ENCODE measurements at places on chromosomes 1 and 21. TPM values are rescaled to one million over a fixed set of nuclear protein-coding genes. Genes with fewer than 3 reads are reported as not detected.

- no peak for DNase-seq
Observed at GRCh38 chr1:61083807-61084440, 1.6 kb downstream of the NFIA start.

PYHIN1 gene
- total RNA-seq: 0.11 TPM

- no peak for DNase-seq
Observed at GRCh38 chr1:64884261-64885040, 81.9 kb downstream of the JAK1 start.

- no peak for DNase-seq
Observed at GRCh38 chr1:88655140-88655539, 28.9 kb upstream of the PKN2 start.

SPRR2E gene
- total RNA-seq: not detected

CHI3L2 gene
- total RNA-seq: 1.1 TPM

FOXD3 gene
- total RNA-seq: 0.11 TPM

- DNase-seq: no peak
Observed at GRCh38 chr1:216765346-216766300, 42.4 kb upstream of the ESRRG start.

DNA sequence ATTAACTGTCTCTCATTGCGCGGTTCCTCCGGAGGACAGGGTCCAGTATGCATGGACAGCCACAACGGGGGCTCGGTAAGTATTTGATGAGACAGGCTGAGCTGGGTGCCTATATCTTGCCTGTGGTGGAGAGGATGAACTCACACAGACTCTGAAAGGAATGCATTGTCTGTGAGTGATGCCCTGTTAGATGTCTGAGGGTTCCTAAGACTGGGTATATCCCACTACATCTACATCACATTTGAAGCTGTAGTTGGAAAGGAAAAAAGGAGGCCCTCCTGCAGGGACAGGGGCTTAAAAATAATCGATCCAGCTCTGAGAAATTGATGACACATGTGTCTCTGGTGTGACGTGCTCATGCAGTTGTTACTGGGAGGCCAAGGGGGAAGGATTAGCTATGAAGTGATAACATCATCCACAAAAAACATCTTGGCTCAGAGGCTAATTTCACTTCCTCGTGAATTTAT is 1.9 kb downstream of the ADARB1 start:
- DNase-seq: no peak

Data from left ventricle myocardium inferior (tissue), 1 donor.